ENCODE measurements at places on chromosomes 2 and 18. TPM values are rescaled to one million over a fixed set of nuclear protein-coding genes. Genes with fewer than 3 reads are reported as not detected.

Gene AQP12B
- not detected for total RNA-seq

Gene CGREF1
- total RNA-seq: 8.5 TPM

Gene CARF
- total RNA-seq: 1.9 TPM

Gene MC5R
- not detected for total RNA-seq

Gene HOXD3
- 0.32 TPM for total RNA-seq

Gene IL37
- not detected for total RNA-seq

Gene CCL20
- 5.9 TPM for total RNA-seq

Gene SP140L
- total RNA-seq: 4.4 TPM

Gene SKA1
- total RNA-seq: 12.4 TPM

Gene RTP5
- not detected for total RNA-seq

Gene KIF5C
- 0.32 TPM for total RNA-seq

Gene PRKAG3
- total RNA-seq: not detected

Gene DUSP19
- total RNA-seq: 0.25 TPM

Gene SULT1C2
- total RNA-seq: 0.53 TPM

Gene ACTG2
- total RNA-seq: not detected

Gene EML6
- 1.9 TPM for total RNA-seq

Gene CDKL4
- not detected for total RNA-seq

Gene GULP1
- 41.1 TPM for total RNA-seq

Gene BOD1L2
- total RNA-seq: not detected

Gene IL36A
- total RNA-seq: not detected

Gene SLC9A4
- not detected for total RNA-seq

Gene KATNAL2
- 1.4 TPM for total RNA-seq

Gene EGR4
- 0.43 TPM for total RNA-seq

Gene ITPRIPL1
- total RNA-seq: not detected

Gene PSMA8
- total RNA-seq: not detected

Gene CPLX4
- total RNA-seq: not detected

Gene SLC38A11
- total RNA-seq: not detected

Gene NYAP2
- not detected for total RNA-seq

Gene ASB18
- total RNA-seq: not detected

Gene APCDD1
- not detected for total RNA-seq

Gene MAP4K4
- 118 TPM for total RNA-seq

Gene CDK15
- total RNA-seq: not detected

Gene MC2R
- not detected for total RNA-seq

Gene SGPP2
- 0.46 TPM for total RNA-seq

Gene PCBP1
- 353 TPM for total RNA-seq

Gene GPR45
- not detected for total RNA-seq

Gene LTBP1
- 23.2 TPM for total RNA-seq

All from A549 treated with ZK216348 at 1 μM for 4 hours (cell line).